DMS 273 treated with DMSO at 0.1 percent for 48 hours (cell line): ENCODE measurements at places on chromosomes 12 and 14.

DNA sequence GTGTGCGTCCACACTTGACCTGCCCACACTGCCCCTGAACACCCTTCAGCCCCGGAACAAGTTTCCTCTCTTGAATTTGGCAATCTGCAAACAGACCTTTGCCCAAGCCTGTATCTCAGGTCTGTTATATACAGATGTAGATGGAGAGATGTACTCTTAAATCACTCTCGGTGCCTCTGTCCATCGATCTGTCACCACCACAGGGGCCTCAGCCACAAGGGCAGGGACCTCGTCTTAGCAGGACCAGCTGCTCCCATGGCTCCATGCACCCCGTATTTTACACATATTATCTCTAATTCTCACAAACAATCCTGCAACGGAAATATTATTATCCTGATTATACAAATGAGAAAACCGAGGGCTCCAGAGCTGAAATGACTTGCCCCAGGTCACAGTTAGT lies 313.4 kb downstream of the BCL11B start:
- DNase-seq, result no peak

DNA sequence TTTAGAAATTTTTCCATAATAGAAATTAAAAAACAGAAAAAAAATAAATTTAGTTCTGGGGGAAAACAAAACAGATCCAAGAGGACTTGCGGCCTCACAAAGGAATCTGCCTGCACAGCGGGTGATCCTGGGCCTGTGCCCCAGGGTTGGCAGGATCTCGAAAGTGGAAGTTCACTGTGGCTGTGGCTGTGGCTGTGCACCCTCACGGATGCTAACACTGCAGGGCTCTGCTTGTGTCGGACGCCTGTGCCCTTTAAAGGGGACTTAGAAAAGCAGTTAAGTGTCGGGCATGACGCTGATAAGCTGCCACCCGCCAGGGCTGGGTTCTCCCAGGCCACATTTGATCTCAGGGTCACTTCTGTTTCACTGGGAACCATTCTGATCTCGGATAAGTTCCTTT lies 209.1 kb downstream of the TTC7B start:
- DNase-seq, result no peak

GRCh38 chr14:23121361-23121771 lies 2.3 kb upstream of the CEBPE start:
- no peak for DNase-seq

- DNase-seq, result no peak
These were observed 76.8 kb downstream of the AKAP6 start for GRCh38 chr14:32405856-32406255.

- DNase-seq, result no peak
These were observed 12.7 kb upstream of the LRIG3 start for GRCh38 chr12:58932806-58933681.

GRCh38 chr12:54958048-54958658 lies 26.4 kb downstream of the TESPA1 start:
- DNase-seq, result peak; percentile 5

DNA sequence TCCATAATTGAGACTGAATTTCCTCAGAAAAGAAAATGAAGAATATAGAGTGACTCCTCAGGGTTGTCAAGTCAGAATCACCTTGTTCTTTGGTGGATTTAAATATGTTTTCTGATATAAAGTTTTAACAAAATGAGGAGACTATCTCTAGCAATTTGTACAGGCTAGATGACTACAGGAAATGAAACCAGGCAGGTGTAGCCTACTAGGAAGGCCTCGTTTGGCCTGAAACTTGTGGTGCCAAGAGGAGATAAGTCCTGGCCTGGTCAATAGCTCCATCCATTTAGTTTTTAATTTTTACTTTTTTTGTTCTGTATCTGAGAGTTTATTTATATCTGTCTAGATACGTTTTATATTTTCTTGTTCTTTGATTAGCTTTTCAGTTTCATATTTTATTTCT lies 41.5 kb downstream of the SNAPC1 start:
- DNase-seq, result no peak

DNA sequence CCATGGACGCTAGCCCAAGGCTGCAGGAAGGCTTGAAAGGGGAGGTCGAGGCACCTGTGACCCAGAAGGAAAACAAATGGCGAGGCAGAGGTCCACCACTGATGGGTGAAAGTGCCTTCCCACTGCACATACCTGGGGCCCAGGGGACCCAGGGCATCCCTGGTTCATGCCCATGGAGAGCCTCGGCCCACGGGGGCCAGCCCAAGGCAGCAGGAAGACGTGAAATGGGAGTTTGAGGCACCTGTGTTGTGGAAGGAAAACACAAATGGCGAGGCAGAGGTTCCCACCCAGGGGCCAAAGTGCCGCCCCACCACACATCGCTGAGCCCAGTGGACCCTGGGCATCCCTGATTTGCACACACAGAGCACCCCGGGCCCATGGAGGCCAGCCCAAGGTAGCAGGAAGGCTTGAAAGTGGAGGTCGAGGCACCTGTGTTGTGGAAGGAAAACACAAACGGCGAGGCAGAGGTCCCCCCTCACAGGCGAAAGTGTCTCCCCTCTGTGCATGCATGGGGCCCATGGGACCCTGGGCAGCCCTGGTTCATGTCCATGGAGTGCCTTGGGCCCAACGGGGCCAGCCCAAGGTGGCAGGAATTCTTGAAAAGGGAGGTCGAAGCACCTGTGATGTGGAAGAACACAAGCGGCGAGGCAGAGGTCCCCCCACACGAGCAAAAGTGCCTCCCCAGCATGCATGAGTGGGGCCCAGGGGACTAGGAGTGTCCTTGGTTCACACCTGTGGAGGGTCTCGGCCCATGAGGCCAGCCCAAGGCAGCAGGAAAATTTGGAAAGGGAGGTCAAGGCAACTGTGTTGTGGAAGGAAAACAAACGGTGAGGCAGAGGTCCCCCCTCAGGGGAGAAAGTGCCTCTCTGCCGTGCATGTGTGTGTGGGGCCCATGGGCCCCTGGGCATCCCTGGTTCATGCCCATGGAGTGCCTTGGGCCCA lies 383.3 kb downstream of the ALG10 start:
- DNase-seq, result no peak

GRCh38 chr12:67025543-67026114 lies 243.5 kb upstream of the CAND1 start:
- DNase-seq, result no peak

DNA sequence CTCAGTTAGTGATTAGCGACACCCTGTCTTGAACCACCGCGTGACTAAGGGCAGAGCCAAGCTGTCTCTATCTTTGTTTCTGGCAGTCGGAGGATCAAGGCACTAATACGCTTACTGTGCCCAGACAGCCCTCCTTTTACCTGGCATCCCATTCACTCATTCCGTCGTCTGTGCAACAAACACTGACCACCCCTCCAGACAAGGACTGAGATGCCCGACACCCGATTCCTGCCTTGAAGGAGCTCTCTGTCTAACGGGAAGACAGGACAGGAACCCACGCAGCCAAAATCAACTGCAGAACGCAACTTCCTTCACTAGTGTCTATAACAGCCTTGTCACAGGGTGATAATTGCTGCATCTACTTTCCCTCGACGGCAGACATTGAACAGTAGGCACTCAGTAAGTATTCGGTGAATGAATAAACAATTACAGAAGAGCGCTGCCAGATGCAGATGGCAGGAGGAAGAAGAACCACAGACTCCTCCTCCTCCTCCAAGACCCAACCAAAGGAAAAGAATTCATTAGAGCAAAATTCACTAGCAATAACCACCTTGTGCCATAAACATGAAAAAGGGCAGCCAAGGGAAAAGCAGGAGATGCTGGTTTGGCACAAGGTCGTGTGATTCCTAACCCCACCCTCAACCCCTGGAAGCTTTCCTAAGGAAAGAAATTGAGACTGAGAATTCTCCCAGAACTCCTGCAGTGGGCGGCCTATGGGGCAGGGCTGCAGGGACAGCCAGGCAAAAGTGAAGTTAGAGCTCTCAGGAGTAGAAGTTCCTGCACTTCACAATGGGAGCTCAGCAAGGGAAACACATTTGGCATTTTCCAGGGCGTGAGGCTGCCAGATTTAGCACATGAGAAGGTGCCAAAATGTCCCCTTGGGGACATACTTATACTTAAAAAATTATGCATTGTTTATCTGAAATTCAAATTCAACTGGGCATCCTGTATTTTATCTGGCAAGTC lies 186.6 kb upstream of the DIO3 start:
- DNase-seq, result no peak

GRCh38 chr12:123096741-123097140 lies 54.1 kb downstream of the PITPNM2 start:
- DNase-seq, result no peak

- DNase-seq, result no peak
These were observed 347.5 kb upstream of the SFSWAP start for GRCh38 chr12:131363393-131363792.

GRCh38 chr14:93528884-93529558 lies 98.3 kb downstream of the UNC79 start:
- DNase-seq, result no peak

- no peak for DNase-seq
These were observed 47.4 kb downstream of the SUSD6 start for GRCh38 chr14:69658664-69659261.

DNA sequence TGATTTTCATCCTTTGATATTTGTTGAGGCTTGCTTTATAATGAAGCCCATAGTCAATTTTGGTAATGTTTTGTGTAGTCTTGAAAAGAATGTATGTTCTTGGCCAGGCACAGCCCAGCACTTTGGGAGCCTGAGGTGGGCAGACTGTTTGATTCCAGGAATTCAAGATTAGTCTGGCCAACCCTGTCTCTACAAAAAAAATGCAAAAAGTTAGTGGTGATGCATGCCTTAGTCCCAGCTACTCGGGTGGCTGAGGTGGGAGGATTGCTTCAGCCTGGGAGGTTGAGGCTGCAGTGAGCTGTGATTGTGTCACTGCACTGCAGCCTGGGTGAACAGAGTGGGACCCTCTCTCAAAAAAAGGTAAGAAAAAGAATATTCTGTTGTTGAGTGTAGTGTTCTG lies 10.8 kb downstream of the ETNK1 start:
- DNase-seq, result no peak

DNA sequence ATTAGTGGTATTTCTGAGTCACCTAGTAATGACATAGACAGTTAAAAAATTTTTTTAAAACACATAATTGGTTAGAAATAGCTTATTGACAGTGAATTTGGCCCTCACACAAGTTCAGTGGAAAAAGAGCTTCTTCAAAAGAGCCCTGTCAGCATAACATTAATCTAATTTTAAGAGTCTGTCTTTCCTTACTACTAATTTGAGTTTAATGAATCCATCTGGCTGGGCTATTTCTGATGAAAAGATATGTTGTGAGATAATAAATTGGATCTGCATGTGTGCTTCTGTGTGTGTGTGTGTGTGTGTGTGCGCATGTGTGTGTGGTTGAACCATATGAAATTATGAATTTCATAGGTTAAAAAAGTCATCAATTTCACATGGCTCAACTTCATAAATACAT lies 1045.2 kb downstream of the FLRT2 start:
- no peak for DNase-seq
